ENCODE measurements at places on chromosomes 5 and 9.

- H3K4me1 ChIP-seq = no peaks in the 10 kb centered on the region
- no peak for DNase-seq
- H3K36me3 ChIP-seq = no peaks in the 10 kb centered on the region
- H3K27me3 ChIP-seq = no peaks in the 10 kb centered on the region
Measured at GRCh38 chr5:58266402-58266801, 193.5 kb downstream of the PLK2 start.

GRCh38 chr5:160555971-160556631, 134.4 kb downstream of the PTTG1 start:
- no peak overlapping the region for H3K27ac ChIP-seq
- no peaks in the 10 kb centered on the region for H3K36me3 ChIP-seq
- H3K27me3 ChIP-seq = no peaks in the 10 kb centered on the region
- no peak for DNase-seq

DNA sequence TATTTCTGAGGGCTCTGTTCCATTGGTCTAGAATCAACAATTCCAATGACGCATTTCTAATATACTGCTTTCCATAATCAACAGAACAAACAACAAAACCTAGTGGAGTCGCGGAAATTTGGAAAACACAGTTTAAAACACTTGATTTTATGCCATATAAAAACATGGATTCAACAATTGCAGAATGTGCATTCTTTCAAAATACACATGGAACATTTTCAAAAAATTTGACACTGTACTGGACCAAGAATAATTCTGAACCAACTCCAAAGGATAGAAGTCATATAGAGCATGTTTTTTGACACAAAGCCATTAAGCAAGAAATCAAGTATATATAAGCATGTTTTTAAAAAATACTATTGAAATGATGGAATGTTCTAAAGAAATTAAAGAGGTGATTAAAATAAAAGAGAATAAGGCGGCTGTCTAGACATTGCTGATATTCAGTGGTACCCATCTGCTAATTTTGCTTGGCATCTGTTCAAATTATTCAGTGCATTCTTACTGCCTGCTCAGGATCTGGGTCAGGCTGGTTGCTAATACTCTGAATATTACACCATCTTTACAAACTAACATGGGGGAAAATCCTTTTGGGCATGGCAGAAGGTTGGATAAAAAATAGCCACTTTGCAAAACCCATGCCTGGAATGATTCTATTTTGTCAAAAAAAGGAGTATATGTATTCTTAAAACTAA, 221.3 kb downstream of the NPR3 start:
- H3K27ac ChIP-seq = no peak overlapping the region
- DNase-seq = no peak
- H3K27me3 ChIP-seq = no peaks in the 10 kb centered on the region
- no peak overlapping the region for H3K4me3 ChIP-seq
- H3K4me1 ChIP-seq = no peaks in the 10 kb centered on the region

GRCh38 chr5:72468024-72468423, 39.2 kb downstream of the ZNF366 start:
- H3K27ac ChIP-seq = no peak overlapping the region
- H3K4me3 ChIP-seq = no peak overlapping the region
- H3K27me3 ChIP-seq = peaks cover 19% of the 10 kb centered on the region
- no peak for DNase-seq
- H3K4me1 ChIP-seq = no peaks in the 10 kb centered on the region

GRCh38 chr9:21883642-21884041, 81.2 kb downstream of the MTAP start:
- peaks cover 41% of the 10 kb centered on the region for H3K36me3 ChIP-seq
- peaks cover 3% of the 10 kb centered on the region for H3K4me1 ChIP-seq
- H3K27ac ChIP-seq = no peak overlapping the region
- no peak overlapping the region for H3K4me3 ChIP-seq
